H7 (cell line): ENCODE measurements at places on chromosomes 2 and 18.

- DNase-seq = no peak
Observed at GRCh38 chr18:22547807-22548561, 130.3 kb upstream of the CTAGE1 start.

DNA sequence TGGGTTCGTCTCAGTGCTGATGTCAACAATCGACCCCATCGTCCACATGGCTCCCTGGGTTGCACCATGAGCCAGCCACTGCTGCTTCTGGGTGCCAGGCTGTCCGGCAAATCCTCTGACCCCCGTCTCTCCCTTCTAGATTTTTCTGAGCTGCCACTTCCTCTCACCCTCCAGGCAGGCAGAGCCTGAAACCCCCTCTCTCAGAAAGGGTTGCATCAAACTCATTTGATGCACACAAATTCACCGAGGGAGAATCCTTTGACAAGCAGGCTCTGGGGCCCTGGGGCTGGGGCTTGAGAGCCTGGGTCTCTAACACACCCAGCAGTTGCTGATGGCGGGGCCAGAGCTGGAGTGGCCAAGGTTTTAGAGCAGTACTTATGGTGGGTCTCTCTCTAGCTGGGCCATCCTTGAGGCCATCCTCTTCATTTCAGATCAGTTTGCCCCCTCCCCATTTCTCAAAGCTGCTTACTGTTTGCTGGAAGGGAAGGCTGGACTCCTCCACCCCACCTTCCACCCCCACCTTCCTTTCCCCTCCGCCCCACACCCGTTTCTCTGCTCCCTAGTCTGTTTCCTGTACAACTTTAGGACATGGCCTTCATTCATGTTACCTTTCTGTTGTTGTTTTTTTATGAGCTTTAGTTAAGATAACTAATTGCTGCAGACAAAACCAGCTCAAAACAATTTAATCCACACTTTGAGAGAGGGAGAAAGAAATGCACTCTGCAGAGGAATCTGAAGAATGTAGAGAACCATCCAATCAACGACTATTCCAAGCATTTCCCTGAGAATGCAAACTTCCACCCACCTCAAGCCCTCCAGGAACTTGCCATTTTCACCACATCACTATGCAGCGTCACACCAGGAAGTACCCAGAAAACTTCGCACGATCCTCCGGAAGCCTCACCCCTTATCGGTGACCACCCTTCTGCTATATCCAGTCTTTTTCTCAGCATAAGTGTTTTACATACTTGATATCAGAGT lies 69.5 kb downstream of the ARL4C start:
- DNase-seq = peak; percentile 63

- peak; percentile 36 for DNase-seq
Observed at GRCh38 chr18:78902795-78903435, 76.7 kb upstream of the SALL3 start.

DNA sequence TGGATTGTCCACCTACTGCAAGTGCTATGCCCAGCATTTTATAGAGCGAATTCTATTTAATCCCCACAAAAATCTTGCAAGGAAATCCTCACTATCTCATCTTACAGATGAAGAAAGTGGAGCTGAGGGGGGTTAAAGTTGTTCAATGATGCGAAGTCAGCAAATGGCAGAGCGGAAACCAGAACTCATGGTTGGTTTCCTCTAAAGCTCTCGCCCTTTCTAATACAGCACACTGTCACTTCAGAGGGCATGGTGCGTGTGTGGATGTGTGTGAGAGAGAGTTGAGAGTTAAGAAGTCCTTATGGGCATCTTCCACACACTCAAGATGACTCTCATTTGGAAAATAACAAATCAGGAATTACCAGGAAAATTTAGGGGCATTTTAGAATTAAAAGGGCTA lies 78.4 kb downstream of the TGFA start:
- no peak for DNase-seq

DNA sequence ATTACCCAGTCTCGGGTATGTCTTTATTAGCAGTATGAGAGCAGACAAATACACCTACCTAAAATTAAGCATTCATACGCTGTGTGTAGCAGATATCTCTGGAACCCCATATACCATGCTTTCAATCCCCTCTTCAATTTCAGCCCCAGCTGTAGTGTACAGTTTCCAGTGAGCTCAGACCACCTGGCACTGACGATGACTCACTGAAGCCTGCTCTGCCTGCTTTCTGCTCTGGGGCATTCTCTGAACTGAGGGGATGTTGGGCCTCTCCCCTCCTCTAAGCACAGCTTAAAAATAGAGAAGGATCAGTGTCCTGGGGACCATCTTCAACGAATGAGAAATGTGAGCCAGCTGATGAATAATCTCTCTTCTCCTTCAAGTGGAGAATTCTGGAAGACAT lies 8.7 kb upstream of the CCL20 start:
- DNase-seq = no peak

DNA sequence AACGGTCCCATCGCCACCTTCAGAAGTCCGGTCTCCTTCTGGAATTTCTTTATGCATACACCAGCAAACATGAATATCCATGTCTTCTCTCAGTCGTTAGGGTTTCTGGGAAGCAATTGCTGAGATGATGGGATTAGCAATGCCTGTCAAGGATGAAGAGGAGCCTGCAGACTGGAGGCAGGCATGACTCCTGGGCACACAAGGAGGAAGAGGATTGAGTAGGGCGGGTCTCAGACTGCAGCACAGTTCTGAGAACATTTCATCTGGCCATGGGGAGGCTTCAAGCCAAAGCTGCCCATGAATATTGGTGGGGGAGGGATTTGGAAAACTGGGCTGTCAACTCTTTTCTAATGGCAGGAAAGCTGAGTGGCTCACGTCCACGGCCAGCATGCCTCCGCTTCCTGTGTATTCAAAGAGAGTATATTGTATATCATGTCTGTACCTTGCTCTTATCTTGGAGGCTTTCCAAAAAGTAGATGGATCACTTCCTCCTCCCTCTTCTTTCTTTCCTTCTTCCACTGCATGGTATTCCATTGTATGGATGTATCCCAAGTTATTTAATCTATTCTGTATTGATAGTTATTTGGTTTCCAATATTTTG lies 24.5 kb downstream of the MC2R start:
- DNase-seq = no peak
